ENCODE measurements at places on chromosomes 12 and 14.

DNA sequence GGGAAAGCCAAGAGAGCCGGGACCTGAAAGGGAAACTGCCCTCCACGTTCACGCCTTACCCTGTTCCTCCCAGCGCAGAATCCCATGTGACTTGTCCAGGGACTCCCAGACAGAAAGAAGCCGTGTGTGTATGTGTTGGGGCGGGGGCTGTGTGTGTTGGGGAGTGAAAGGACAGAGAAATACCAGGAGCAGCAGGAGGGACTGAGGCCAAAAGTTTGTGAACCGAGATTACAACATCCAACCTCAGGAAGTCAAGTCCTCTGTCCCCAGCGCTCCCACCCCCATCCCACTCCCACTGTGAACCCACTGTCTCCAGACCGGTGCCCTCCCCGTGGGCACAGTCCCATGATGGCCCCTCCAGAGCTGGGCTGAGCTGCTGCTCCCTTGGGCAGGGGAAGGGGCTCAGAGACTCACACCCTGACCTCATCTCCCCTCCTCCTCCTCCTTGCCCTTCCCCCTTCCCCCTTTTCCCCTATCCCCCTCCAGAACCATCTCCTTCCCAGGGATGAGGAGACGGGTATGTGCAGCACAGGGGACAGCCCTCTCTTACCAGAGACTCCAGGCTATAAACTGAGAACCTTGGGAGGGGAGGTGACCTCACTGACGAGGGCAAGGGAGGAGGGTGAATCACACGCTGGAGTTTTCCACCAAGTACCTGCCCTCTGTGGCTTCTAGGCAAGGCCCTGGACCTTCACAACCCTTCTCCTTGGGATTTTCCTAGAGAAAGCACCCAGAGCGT lies at the start of gene SLC6A12:
Gene SLC6A12 (minus strand): TSS at position 155 of the 739 bp plus-strand sequence. CDS start 4,171 bp downstream, outside the sequence.
- no peak for DNase-seq

DNA sequence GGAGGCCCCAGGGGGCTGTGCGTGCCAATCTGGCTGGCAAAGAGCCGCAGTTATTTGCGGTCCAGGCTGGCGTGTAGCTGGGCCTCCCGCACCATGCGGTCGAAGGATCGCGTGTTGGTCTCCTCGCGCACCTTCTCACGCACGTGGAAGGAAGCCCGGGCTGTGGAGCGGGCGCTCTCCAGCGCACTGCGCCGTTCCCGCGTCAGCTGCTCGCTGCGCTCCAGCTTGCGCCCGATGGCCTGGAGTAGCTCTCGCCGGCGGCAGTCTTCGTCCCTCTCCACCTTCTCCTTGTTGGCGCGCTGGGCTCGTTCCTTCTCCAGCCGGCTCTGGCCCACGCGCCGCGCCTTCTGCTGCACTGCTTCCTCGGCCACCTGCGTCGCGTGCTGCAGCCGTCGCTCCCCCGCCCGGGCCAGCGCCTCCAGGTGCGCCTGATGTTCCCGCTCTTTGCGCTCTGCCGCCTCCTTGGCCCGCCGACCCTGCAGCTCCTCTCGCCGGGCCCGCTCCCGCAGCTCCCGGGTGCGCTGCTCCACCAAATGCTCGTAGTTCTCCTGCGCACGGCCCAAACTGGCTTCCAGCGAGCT lies 3.1 kb downstream of the CCDC177 start:
- no peak for DNase-seq

DNA sequence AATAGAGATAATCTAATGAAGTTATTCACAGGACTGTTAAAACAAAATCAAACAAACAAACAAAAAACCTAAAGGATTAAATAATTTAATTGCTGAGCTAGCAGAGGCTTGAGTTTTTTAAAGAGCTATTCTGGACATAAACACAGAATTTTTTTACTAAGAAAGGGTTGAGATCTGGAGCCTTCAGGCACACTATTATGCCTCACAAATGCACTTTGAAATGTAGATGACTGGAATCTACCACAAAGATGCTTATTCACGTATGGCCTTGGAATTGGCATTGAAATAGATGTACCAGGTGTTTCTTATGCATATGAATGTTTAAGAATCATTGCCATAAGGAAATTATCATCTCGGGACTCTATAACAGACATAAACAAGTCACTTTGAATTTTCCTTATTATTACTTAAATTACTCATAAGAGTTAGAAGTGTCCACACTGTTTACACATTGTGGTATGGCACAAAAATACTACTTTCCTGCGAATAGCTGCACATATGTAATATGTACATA lies 21.6 kb downstream of the PUS7L start:
- no peak for DNase-seq

GRCh38 chr14:55302367-55303124 lies 31.3 kb downstream of the FBXO34 start:
- DNase-seq, result no peak

- DNase-seq, result no peak
Observed at GRCh38 chr12:5480218-5480937, 48.5 kb downstream of the NTF3 start.

DNA sequence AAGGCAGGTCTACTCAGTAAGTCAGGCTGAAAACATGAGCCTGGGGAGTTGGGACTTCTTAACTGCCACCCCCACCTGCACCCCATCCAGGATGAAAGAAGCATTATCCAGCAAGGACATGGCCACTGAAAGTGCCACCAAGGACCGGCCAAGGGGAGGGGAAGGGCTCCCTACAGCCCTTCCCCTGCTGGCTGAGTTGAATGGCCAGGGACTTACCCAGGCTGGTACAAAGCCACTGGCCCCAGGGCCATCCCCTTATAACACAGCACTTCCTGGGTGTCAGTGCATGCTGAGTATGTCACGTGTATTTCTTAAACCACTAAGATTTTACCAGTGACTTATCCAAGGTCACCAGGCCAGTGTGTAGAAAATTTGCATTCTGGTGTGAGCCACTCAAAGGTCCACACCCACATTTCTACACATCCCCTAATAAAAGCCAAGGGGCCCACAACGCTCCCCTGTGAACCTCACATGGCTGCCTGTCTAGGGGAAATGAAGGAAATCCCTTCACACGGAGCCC lies 29.3 kb upstream of the ZFP36L1 start:
- no peak for DNase-seq

DNA sequence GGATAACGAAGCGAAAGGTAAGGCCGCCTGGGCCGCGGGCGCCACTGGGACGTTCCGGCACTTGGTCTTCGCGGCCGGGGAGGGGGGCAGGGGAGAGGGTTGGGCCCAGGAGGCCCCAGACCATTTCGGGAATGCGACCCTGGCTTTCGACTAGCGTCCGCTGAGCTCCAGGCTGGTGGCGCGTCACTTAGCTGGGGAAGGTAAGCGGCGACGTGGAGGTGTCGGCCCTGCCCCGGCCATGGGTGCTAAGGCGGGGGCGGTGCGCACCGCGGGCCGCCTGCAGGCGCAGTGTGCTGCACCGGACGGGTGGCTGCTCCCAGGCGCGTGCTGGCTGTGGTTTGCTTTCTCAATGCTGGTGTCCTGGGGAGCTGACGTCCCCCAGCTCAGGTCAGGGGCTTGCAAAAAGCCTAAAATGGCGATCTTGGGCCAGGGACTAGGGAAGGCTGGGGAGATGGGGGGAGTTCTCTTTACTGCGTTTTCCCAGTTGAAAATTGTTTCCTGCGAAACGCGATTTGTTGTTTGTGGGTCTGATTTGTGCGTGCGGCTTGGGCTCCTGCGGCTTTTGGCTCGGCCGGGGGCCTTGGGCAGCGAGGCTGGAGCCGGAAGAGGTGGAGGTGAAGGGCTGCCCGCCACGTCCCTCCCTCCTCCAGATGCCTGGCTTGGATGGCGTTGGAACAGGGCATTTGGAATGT lies 1.2 kb downstream of the HOXC10 start:
- DNase-seq, result no peak

- no peak for DNase-seq
Observed at GRCh38 chr12:15811214-15812127, 22.3 kb upstream of the EPS8 start.

DNA sequence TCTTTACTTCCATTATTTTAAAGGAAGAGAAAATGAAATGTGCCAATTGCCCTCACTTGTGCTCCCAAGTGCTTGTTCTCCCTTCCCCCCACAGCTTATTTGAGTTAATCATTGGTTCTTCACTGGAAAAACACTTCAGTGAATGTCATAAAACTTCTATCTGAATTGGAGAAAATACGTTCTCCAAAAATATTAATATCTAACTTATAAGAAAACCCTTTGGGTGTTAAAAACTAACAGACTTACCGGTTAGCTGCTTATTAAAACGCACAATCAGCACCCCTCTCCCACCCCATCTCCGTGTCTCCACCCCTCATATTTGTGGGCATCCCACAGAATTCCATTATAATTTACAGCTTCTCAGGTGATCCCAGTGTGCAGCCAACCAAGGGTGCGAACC lies 31.7 kb downstream of the PLEKHA5 start:
- no peak for DNase-seq

DNA sequence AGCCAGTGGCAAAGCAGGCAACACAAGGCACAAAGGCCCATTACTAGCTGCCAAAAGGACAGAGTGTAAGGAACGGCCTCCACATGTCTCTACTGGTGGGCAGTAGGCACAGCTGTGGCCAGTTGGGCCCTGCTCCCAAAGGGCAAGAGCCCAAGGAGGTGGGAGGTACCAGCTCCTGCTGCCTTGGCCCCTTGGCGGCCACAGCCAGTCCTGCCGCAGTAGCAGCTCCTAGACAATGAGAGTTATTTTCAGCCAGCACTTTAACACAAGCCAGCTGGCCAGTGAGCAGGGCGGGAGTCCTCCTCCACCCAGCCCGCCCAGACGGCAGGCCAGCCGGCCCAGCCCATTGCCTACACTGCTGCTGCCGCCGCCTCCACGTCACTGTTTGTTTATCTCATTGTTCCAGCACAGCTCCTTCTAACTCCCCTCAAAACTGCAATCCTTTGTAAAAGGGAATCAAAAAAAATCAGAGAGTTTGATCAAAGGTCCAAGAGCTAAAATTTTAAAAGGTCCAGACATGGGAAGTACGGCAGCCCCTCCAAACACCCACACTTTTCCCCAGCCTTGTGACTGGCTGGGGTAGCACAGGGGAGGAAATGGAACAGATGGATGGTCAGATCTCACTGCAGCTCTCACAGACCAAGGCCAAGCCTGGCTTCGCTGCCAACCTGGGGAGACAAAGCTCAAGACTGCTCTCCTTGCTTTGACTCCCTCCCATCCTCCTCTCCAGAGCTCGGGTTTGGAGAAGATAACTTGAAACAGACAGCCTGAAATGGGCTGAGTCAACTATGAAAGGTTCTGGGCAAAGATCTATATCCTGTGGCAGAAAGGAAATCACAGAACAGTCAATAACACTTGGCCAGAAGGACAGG lies 33.5 kb downstream of the FMNL3 start:
- no peak for DNase-seq

DNA sequence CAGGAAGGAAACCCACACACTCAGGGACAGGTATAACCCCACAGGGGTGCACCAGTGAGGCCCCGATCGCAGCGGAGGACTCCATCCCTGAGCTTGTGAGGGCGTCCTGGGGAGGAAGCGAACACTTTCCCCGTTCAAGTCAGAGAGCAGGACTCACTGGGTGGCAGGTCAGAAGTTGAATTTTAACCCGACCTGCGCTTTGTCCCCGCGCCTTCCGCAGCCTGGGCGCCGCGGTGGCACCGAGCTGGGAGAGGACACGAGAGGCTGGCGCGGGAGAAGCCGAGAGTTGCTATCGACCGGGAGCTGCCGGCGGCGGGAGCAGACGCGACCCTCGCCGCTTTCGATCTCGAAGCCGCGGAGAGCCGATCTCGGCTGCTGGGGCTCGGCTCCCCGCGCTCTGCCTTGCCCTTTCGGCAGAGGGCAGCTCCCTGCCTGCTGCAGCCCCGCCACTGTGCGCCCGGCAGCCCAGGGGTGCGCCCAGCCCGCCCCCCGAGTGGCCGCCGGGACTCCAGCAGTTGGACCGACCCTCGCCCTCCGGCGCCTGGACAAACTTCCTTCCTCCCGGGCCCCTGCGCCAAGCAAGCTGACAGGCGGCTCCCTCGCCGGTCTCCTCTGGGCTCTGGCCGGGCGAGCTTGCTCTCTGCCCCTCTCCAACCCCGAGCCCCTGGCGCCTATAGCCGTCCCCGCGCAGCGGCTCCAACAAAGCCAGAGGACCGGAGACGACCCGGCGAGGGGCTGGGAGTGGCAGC lies 918 bp downstream of the LIN7A start:
- no peak for DNase-seq

DNA sequence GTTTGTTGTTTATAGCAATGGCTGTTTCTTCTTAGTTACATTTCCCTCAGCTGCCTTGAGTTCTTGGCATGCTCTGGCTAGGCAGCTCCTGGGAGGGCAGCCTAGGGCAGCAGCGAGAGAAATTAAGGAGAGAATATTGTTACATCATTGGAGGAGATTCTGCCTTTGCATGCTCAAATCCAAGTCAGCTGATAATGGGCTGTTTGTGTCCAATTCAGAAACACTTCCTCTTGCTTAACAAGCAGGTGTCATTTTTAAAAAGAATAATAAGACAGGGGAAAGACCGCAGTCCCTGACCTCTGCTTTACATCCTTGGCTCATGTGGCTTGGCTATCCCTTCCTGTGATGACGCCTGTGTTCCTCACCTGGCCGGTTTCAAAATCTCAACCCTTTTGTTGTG lies 76.9 kb downstream of the ESR2 start:
- DNase-seq, result no peak

GRCh38 chr12:119412811-119413794 lies 78.6 kb downstream of the CCDC60 start:
- DNase-seq, result no peak

DNA sequence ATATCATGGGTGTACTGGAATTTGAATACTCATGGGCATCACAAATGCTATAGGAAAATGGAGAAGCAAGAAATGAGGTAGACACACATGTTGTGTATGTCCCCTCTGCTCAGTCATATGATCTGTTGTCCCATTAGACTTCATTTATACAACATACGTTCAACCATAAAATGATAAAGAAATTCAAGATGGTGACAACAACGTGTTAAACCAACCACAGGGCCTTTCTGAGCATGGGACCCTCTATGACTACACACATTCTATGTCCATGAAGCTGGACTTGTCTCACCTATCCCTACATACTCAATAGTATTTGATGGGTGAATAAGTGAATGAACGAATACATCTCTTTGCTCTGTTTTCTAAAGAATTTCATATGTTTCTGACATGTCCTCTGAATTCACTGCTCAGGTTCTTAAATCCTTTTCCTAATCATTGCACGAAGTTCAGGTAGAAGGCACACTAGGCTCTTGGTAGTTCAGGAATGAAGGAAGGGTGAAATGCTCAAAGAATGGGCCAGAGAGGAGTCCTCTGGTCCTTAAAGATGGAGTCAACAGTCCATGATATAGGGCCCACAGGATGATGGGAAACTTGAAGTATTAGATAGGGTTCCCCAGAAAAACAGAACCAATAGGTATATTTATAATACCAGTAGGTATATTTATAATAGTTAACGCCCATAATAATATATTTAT lies 105.7 kb upstream of the PPM1H start:
- DNase-seq, result no peak

All from stimulated activated CD8-positive, alpha-beta memory T cell treated with anti-CD3 and anti-CD28 coated beads, Interleukin-2, amount 100 ng/mL, for 1 hour (primary cell).